ENCODE measurements at places on chromosomes 13 and 19.

- DNase-seq, result no peak
Measured at GRCh38 chr13:89784161-89784809, 1563.2 kb upstream of the MIR17HG start.

GRCh38 chr19:1863328-1863637 is at the start of gene KLF16:
KLF16 (minus strand) TSS chr19:1863579; CDS start chr19:1863497, 82 bp downstream.
- no peak for DNase-seq

- no peak for DNase-seq
Measured at GRCh38 chr13:97258801-97259200, 36.7 kb downstream of the MBNL2 start.

- DNase-seq, result no peak
Measured at GRCh38 chr19:56295531-56296455, 18.8 kb downstream of the ZSCAN5A start.

GRCh38 chr19:32404213-32404932 is 1.2 kb upstream of the DPY19L3 start:
- no peak for DNase-seq

- no peak for DNase-seq
Measured at GRCh38 chr13:52703482-52703881, 36.1 kb downstream of the CNMD start.

- no peak for DNase-seq
Measured at GRCh38 chr13:89923736-89924135, 1423.8 kb upstream of the MIR17HG start.

- DNase-seq, result no peak
Measured at GRCh38 chr13:24187185-24187584, 26.7 kb downstream of the SPATA13 start.

DNA sequence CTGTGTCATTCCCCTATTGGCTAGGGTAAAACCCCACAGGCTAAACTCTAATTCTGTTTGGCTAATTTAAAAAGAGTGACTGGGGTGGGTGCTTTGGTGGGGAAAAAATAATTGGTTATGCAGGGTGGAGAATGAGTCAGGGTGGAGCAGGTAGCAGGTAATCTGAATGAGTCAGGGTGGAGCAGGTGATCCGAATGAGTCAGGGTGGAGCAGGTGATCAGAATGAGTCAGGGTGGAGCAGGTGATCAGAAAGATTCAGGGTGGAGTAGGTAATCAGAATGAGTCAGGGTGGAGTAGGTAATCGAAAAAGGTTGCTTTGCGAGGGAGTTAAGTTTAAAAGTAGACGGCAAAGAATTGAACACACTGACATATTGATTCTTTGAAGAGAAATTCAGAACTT is 1218.8 kb upstream of the ATXN8OS start:
- DNase-seq, result no peak

GRCh38 chr19:3609779-3610719 is 3.4 kb upstream of the TBXA2R start:
- DNase-seq, result no peak

DNA sequence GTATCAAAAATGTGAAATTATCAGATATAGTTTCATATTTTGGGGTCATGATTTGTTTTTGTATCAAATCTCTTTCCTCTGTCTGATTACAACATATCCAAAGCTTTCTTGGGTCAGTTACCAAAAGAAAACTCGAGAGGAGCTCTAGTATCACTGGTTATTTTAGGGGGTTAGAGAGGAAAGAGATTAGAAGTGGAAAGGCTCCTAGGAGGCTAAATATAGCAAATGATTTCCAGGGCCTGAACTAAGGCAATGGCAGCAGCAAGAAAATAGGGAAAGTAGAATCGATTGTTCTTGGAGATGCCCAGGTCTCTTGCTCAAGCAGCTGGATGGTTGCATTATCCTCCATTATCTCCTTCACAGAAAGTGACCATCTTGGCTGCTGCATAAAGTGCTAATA is 72.9 kb downstream of the NHLRC3 start:
- no peak for DNase-seq

DNA sequence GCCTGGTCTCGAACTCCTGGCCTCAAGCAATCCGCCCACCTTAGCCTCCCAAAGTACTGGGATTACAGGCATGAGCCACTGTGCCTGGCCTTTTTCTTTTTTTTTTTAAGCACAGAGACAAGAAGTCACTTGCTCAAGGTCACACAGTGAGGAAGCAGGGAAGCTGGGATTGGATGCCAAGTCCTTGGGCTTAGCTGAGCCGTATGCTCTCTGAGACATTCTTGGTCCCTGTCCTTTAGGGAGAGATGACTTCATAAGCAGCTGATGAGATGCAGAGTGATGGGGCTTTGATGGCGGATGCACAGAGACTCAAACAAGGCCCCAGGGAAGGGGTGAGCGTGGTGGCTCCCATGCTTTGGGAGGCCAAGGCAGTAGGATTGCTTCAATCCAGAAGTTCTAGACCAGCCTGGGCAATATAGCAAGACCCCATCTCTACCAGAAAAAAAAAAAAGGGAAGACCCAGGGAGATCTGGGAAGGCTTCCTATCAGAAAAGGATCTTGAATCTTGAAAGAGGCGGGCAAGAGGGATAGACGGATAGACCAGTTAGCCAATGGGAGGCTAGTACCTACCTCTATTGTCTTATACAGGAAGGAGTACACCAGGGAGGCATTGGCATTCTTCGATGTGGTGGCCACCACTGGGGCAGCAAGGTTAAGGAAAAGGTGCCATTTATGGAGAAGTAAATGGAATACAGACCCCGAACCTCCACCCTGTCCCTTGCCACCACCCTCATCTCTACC is 3.9 kb downstream of the AP1M2 start:
- DNase-seq, result no peak

- no peak for DNase-seq
Measured at GRCh38 chr13:21796775-21797514, 126.1 kb downstream of the FGF9 start.

DNA sequence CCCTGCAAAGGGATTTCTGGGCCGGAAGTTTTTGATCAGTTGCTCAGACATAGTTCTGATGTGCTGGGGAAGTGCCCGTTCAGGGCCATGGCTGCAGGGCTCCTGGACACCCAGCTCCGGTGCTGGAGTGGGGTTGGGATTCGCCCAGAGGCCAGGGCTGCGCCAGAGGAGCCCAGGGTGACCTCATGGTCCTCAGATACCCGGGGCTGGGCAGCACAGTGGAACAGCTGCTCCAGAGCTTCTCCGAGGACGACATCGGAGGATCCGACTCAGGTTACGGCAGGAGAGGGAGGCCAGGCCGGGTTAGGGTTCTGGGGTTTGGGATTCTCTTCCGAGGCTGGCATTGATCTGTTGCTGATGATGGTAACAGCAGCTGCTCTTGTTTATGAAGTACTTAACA is 20.9 kb downstream of the CARM1 start:
- no peak for DNase-seq

- no peak for DNase-seq
Measured at GRCh38 chr19:30084390-30084819, 142.4 kb downstream of the URI1 start.

All from amygdala (tissue), 56 donors.